ENCODE measurements at places on chromosomes 6 and 20.
A peak's percentile ranks its signal among the peaks of the same experiment; 100 is the strongest.

- H3K4me3 ChIP-seq = no peak overlapping the region
- no peak overlapping the region for H3K27ac ChIP-seq
- DNase-seq = no peak
- H3K36me3 ChIP-seq = no peaks in the 10 kb centered on the region
- H3K27me3 ChIP-seq = no peaks in the 10 kb centered on the region
Measured at GRCh38 chr6:51049288-51049982, 230.8 kb downstream of the TFAP2B start.

DNA sequence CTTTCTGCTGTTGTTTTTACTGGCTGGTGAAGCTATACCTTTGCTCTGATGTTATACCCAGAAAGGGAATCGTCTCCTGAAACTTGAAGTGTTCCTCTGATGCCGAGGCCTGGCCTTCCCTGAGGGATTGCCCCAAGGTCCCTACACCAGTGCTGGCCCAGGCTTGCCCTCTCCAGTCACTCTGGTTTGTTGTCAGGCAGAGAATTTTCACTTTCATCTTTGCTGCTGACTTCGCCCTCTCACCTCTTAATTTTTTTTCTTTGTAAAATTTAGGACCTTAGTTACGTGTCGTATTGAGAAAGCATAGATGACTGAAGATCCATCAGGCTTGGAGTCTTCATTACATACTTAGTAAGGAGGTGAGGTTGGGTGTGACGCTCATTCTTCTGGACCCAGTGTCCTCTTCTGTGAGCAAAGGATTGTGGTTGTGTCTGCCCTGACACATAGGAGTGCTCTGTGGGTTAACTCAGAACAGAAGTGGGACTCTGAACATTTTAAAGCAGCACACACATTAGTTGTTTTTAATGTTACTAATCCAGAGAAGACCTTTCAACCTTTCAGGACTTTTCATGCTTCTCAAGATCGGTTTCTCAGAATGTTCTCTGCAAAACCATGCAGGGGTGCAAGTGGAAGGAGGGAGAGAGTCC, 45.4 kb downstream of the TULP4 start:
- no peak overlapping the region for H3K4me3 ChIP-seq
- DNase-seq = no peak
- peaks cover 4% of the 10 kb centered on the region for H3K4me1 ChIP-seq

DNA sequence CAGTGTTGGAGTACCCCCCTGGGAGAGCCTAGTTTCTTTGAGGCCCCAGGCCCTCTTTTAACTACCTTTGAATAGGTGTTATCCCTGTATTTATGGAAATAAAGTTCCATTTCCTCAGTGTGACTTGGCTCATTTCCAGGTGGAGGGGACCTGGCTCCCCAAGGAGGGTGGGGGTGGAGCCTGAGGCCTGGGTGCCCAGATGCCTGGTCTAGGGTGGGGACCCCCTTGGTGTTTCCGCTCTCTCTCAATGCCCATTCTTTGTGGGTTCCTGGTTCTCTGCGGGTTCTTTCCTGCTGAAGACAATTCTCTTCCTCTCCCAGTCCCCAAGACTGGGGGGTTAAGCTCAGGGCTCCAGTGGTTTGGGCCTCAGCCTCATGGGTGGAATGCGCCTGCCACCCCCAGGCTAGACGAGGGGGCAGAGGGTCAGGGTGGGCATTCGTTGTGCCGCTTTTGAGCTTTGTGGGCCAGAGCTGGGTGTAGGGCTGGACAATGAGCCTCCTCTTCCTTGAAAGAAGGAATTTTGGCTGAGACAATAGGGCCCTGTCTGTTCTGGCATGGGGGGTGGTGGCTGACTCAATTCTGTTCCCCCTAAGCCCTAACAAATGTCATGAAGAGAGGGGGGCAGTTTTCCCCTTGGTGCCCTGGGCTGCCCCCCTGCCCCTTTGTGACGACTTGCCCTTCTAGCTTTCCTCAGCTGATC, 686 bp upstream of the EGFL8 start:
- H3K27ac ChIP-seq = no peak overlapping the region
- peaks cover 1% of the 10 kb centered on the region for H3K4me1 ChIP-seq
- no peak overlapping the region for H3K4me3 ChIP-seq

DNA sequence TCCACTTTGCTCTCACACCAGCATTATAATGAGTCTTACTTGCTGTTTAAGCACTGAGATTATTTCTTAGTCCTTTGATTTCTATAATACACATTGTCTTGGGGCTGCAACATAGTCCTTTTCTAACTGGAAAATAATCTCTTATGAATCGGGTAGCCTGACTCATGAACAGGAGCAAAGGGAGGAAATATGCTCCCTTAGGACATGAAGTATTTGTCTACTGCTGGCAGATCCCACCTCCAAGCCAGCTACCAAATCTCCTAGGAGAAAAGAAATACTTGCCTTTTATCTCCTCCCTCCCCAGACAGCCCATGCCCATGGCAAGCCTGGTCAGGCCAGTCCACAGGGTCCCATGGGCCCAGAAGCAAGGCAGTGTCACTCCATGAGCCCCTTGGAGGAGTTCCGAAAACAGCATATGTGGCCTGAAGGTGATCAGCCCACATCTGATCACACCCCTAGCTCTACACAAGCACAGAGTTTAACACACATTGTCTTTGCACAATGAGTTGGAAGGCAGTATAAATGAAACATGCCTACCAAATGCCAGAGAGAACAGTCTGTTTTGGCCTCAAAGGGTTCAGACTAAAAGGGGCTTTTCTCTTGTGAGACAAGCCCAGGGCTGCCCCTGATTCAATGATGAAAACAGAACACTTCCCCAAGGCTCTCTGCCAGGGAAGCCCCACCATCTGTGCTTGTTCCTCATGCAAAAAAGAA, 37.1 kb upstream of the SLC4A11 start:
- no peak overlapping the region for H3K4me3 ChIP-seq
- H3K27me3 ChIP-seq = no peaks in the 10 kb centered on the region
- H3K36me3 ChIP-seq = no peaks in the 10 kb centered on the region
- no peak overlapping the region for H3K27ac ChIP-seq
- H3K4me1 ChIP-seq = no peaks in the 10 kb centered on the region
- no peak for DNase-seq

DNA sequence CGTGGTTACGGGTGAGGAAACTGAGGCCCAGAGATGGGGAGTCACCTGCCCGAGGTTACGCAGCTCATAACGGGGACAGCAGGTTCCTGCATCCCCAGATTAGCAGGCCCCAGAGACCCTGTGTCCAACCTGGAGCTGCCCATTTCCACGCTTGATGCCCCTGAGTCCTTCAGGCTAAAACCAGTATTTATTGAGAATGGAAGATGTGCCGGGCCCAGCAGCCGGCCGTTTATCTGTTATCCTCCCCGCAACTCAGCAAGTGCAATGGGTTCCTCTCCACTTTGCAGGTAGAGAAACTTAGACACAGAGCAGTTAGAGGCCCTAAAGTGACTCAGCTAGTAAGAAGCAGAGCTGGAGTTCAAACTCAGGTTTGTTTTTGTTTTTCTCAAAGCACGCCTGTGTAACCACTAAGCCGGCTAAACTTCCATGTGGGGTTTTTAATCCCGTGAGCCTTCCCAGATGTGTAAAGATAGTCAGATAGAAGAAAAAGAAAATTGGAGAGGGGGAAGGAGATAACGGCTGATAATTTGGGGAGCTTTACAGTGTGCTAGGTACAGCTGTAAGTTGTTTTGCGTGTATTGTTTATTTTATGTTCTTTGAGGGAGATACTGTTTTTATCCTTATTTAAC, 775 bp downstream of the PFDN4 start:
- H3K4me3 ChIP-seq = peak overlapping the region; percentile 93
- H3K27me3 ChIP-seq = no peaks in the 10 kb centered on the region
- H3K36me3 ChIP-seq = peaks cover 3% of the 10 kb centered on the region
- peak overlapping the region; percentile 100 for H3K27ac ChIP-seq

DNA sequence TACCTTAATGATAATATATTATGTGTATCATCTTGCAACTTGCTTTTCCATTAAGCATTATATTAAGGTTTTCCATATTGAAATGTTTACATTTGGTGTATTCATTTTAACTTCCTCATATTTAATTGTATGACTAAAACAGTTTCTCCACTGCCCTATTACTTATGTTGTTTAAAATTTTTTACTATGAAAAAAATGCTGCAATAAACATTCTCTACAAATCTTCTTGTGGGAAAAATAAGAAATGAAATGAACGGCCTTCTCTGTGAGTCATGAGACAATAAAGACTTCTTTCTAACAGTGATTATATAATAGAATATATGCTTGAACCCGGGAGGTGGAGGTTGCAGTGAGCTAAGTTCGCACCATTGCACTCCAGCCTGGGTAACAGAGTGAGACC, 25.5 kb downstream of the FASTKD5 start:
- H3K36me3 ChIP-seq = no peaks in the 10 kb centered on the region
- H3K4me3 ChIP-seq = no peak overlapping the region
- H3K4me1 ChIP-seq = no peaks in the 10 kb centered on the region

- no peak overlapping the region for H3K27ac ChIP-seq
- H3K27me3 ChIP-seq = no peaks in the 10 kb centered on the region
- DNase-seq = no peak
- no peaks in the 10 kb centered on the region for H3K36me3 ChIP-seq
- H3K4me3 ChIP-seq = no peak overlapping the region
- peaks cover 26% of the 10 kb centered on the region for H3K4me1 ChIP-seq
Measured at GRCh38 chr20:34015401-34016335, 22.0 kb downstream of the RALY start.

DNA sequence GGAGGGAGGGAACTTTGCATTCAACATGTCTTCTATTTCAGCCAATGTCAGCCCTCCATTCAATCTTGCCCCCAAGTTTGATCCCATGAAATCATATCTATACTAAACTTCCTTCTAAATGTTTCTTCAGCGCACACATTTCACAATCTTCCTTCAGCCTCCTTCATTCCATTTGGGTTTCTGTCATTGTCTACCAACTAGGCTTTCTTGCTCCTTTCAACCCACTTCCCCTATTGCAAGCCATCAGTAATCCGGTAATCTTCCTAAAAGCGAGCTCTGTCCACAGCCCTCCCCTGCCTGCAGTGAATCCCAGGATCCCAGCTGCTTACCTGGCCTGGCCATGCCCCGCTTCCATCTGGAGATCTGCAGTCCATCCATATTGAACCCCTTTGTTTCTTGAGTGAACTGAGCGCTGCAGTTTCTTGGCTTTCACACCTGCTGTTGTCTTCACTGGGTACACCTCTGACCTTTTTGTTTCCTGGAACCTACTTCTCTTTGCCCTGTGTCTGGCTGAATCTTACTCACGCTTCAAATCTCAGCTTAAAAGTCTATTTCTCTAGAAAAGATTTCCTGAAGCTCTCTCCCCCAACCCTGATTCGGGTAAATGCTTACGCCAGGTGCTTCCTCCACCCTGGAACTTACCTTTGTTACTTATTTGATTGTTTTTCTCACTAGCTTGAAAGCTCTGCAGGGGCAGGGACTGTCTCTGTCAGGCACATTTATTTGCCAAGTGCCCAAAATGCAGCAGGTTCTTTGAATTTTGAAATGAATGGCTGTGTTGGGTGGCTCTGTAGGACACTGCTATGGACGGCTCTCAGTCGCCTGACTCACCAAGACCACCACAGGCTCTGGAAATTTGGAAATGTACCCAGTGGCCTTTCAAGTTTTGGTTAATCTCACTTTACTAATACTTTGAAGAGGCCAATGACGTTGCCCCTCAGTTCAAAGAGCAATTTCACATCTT, 50.3 kb downstream of the ADTRP start:
- DNase-seq = no peak
- no peaks in the 10 kb centered on the region for H3K4me1 ChIP-seq
- H3K4me3 ChIP-seq = no peak overlapping the region
- no peaks in the 10 kb centered on the region for H3K27me3 ChIP-seq

- H3K4me3 ChIP-seq = no peak overlapping the region
- H3K27ac ChIP-seq = no peak overlapping the region
- DNase-seq = peak; percentile 66
- no peaks in the 10 kb centered on the region for H3K36me3 ChIP-seq
- H3K27me3 ChIP-seq = no peaks in the 10 kb centered on the region
- no peaks in the 10 kb centered on the region for H3K4me1 ChIP-seq
Measured at GRCh38 chr20:6940048-6940447, 172.6 kb downstream of the BMP2 start.

DNA sequence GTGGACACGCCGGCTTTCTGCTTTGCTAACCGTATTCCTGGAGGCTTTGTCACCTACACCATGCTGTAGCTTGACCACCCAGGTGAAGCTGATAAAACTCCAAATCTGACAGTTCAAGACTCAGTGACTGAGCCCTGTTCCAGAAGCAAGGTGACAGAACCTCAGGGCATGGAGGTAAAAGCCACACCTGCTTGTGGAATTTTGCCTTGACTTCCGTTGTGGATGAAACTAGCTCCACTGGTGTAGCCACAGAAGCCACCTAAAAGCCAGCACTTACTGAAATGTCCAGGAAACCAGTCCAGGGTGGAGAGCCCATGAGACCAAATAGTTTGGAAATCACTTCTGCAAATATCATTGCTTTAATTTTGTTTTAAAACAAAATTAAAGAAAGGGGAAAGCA, 11.0 kb downstream of the CST8 start:
- no peak overlapping the region for H3K4me3 ChIP-seq
- H3K4me1 ChIP-seq = peaks cover 3% of the 10 kb centered on the region
- H3K27ac ChIP-seq = no peak overlapping the region

- no peaks in the 10 kb centered on the region for H3K36me3 ChIP-seq
- no peaks in the 10 kb centered on the region for H3K27me3 ChIP-seq
- no peak overlapping the region for H3K4me3 ChIP-seq
- H3K4me1 ChIP-seq = no peaks in the 10 kb centered on the region
Measured at GRCh38 chr6:169589293-169589692, 112.5 kb downstream of the WDR27 start.

GRCh38 chr6:16391451-16391912, 153.1 kb downstream of the GMPR start:
- H3K4me1 ChIP-seq = no peaks in the 10 kb centered on the region
- no peak overlapping the region for H3K27ac ChIP-seq
- no peaks in the 10 kb centered on the region for H3K27me3 ChIP-seq
- no peak overlapping the region for H3K4me3 ChIP-seq

DNA sequence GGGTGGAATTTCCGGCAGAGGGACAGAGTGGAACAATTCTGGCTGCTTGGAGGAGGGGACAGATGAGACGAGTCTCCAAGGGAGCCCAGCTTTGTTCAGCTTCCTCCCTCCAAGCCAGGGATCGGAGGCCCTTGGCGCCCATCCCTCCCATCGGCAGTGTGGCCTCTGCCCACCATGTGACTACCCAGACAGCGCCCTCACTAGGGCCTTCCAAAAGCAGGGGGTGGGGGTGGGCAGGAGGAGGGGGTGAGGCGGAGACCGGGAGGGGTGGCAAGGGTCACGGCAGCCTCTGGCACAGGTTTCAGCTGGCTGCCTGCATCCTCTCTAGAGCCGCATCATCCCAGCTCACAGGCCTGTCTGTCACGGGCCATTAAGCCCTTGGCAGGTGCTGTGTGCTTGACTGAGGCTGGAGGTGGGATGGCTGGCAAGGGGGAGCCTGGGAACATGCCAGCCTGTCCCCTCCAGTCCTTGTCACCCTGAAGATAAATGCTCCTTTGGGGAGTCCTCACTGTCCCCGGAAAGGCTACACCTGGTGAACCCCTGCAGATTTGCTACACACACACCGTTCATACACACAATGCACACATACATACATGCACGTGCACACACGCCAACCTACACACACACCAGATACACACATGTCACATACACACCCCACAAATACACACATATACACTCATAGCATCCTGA, 6.2 kb upstream of the FGD2 start:
- H3K4me3 ChIP-seq = no peak overlapping the region
- no peaks in the 10 kb centered on the region for H3K36me3 ChIP-seq
- no peaks in the 10 kb centered on the region for H3K27me3 ChIP-seq
- no peak for DNase-seq
- no peak overlapping the region for H3K27ac ChIP-seq

Measured in H1 (cell line).